ENCODE measurements at places on chromosomes 12 and 14.
A peak's percentile ranks its signal among the peaks of the same experiment; 100 is the strongest.

- no peak for DNase-seq
Measured at GRCh38 chr12:112970391-112970790, 7.9 kb upstream of the OAS2 start.

- no peak for DNase-seq
Measured at GRCh38 chr12:132481771-132482745, 7.9 kb upstream of the FBRSL1 start.

- peak; percentile 4 for DNase-seq
Measured at GRCh38 chr14:86055512-86056075, 525.6 kb downstream of the FLRT2 start.

DNA sequence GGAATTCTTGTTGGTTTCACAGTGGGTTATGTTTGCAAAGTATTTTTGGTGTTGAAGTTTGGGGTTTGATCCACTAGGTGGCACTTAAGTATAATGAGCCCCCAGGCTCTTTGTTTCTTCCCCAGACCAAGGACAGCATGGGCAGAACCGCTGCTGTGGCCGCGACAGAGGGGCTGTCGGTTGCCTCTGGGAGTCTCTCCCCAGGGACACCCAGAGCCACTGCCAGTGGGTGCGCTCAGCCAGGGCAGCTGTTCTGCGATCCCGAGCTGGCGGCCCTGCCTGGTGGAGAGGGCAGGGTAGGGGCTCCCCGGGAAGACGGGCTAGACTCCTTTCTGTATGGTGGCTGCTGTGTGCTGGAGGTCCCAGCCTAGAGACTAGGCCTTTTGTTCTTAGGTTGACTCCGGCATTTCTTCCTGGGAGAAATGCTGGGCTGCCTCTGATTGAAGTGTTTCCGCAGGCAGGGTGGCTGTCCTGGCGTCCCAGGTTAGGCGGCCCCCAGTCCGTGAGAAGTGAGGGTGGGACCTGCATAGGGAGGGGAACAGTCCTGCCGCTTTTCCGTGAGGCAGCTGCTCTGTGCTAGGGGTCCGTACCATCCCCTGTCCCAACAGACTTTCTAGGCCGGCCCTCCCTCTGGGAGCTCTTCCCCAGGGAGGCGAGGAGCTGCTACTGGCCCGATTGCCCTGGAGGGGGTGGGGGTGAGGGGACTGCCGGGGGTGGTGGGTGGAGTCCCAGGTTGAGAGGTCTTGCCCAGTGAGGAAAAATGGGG, 253.1 kb upstream of the PELI2 start:
- no peak for DNase-seq

GRCh38 chr12:65765436-65765813, 58.9 kb upstream of the HMGA2 start:
- DNase-seq = peak; percentile 31

DNA sequence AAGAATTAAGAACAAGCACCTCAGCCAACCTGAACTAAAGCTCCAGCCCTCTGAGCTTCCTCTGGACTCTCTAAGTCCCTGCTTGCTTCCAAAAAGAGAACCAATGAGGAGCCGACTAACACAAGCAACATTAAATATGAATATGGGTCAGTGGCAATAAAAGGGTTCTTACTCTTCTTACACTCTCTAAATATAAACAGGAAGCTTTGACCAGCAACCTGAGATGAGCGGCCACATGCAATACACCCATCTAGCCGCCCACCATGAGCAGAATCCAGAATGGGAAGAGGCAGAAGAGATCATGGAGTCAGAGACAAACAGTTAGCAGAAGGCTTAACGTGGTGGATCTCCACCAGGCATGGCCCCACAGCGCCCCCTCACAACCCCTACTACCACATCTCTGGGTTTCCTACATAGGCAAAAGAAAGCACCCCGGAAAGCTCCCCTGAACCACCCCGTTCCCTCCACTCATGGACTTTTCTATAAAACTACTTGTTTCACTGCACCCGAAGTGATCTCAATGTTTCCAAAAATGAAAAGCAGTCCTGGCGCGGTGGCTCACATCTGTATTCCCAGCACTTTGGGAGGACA, 59.4 kb downstream of the TTC7B start:
- no peak for DNase-seq

GRCh38 chr12:115319446-115320040, 635.6 kb upstream of the TBX3 start:
- DNase-seq = no peak

GRCh38 chr12:120495731-120496412, at the start of gene DYNLL1:
Gene DYNLL1 (plus strand): TSS chr12:120496113. CDS start chr12:120496422, 309 bp downstream.
- peak; percentile 99 for DNase-seq

DNA sequence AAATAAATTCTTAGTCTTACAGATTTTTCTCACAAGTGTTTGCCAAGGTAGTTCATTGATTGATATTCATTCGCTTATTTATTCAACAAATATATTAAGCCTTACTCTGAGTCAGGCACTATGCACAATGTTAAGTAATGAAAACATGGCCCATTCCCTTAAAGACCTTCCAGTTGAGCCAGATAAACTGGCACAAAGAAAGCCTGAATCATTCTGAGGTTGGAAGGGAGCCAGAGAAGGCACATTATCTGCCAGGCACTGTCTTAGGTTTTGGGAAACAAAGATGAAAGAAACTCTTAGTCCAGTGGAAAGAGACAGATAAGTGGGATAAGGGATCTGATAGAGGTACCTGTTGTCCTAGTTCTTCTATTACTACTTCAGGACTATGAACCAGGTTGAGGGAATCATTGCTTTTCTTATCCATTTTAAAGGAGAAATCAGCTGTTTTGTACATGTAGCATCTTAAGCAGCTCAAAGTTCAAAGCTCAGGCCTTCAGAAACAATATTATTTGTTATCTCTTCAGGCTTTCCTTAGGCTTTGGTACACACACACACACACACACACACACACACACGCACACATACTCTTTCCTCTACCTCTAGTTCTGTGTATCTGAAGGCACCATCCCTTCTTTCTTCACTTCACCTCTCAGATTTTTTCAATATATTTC, 27.0 kb downstream of the PDE6H start:
- DNase-seq = no peak

- no peak for DNase-seq
Measured at GRCh38 chr12:109921982-109922381, 21.9 kb downstream of the TCHP start.

DNA sequence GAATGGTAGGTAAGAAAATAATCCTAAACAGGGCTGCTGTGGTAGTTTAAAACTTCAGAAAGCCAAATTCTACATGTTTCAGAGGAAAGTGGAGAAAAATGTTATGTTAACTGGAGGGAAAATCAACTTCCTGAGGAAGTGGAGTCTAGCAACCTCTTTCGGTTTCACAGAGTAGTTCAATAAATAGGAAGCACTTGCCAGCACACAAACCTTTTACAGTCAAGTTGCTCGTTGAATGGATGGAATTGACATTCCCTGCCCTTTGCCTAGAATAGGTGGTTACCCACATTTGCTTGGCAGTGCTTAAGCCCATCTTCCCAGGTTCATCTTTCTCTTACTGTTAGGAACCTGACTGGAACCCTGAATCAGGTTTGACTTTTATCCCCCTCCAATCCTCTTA, 15.9 kb downstream of the ANKRD13A start:
- no peak for DNase-seq

DNA sequence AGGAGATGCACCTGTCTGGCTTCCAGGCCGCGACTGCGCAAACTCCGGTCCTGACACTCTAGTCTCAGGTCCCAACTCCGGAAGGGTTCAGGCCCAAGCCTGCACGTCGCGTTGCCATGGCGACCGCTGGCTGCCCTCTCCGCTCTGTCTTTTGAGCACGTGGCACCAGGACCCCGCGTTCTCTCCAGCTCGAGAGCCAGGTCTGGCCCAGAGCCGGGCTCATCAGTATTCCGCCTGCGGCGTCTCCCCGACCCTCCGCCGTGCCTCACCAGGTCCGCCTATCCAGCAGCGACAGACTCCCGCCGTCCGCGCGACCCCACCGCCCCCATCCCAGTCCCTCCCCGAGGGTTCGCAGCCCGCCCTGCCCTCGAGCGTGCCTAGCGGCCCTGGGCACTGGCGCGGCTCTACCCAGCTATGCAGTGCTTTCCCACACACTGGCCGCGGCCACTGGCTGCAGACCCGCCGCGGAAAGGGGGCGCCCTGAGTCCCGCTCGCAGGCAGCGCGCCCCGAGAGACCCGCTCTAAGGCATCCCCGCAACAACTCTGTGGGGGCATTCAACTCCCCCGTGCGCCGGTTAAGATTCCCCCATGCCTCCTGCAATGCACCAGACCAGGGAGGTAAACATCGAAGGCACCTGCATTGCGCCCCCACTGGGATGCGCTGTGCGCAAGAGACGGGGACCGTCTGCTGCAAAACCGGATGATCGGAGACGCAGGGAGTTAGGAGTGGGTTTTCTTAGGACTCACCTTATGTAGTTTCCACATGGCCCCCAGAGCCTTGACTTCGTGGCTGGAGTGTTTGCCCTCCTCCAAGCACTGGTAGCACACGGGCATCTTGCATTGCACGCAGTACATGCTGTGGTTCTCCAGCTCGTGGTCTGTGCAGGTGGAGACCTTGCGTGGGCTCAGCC, 1.3 kb downstream of the TRIM9 start:
- DNase-seq = no peak

DNA sequence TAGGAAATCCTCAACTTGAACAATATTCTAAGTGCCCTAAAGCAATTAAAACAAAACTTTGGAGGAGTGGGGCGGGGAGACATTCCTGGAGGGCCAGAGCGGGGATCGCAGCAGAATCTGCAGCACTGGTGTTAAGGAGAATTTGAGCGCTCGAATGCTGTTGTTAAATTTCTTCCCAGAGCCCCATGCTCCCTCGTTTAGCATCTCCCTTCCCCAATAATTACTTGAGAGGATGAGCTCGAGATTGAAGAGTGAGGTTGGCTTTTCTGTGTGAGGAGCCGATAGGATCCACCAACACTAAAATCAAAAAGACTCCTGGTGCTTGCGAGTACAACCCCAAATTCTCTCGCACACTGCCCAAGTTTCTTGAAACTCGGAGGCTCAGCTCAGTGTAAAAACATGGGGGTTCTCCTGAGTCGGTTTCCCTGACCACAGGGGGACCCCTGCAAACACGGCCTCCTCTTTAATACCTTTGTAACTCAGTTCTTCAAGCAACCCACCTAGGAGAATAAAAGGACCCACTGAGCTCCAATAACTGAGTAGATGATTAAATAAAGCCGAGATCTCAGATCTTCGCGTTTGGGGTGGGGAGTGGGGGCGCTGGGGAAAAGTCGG, 10.2 kb upstream of the FOXG1 start:
- DNase-seq = no peak

- no peak for DNase-seq
Measured at GRCh38 chr12:11884706-11885105, 186.0 kb upstream of the BCL2L14 start.

DNA sequence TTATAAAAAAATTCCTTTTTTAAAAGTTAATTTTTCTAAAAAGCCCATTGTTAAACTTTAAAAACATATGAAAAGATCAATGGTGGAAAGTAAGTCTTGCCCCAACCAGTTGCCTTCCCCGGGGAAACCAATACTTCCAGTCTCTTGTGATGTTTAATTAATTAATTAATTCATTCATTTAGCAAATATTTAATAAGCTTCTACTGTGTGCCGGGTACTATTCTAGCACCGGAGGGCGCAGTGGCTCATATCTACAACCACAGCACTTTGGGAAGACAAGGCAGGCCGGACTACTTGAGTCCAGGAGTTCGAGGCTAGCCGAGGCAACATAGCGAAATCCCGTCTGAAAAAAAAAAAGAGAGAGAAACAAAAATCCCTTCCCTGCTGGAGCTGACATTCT, 87.4 kb downstream of the HECTD4 start:
- DNase-seq = no peak

DNA sequence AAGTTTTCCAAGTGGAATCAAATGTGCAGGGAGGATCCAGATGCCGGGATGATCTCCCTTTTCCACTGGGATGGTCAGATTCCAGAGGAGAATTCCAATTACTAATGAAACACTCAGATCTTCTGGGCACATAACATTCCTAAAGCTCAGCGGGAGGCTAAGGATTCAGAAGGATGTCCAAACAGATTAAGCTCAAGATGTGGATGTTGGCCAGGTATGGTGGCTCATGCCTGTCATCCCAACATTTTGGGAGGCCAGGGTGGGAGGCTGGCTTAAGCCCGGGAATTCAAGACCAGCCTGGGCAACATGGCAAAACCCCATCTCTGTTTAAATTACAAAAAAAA, 62.0 kb upstream of the PNMA1 start:
- peak; percentile 51 for DNase-seq

DNA sequence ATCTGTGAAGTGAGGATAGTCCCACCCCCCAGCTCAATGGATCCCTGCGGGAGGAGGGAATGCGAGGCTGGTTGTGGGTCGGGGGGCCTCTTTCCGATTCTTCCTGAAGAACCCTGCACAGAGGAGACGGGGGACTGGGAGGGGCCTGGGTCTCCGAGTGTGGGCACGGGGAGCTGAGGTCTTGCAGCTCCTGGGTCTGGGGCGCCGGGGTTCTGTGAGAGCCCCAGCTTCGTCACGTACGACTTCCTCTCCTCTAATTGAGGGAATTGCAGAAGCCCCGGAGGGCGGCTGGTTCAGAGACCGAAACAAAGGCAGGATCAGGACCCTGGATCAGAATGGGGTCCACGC, 66.6 kb downstream of the DIO3 start:
- no peak for DNase-seq

DNA sequence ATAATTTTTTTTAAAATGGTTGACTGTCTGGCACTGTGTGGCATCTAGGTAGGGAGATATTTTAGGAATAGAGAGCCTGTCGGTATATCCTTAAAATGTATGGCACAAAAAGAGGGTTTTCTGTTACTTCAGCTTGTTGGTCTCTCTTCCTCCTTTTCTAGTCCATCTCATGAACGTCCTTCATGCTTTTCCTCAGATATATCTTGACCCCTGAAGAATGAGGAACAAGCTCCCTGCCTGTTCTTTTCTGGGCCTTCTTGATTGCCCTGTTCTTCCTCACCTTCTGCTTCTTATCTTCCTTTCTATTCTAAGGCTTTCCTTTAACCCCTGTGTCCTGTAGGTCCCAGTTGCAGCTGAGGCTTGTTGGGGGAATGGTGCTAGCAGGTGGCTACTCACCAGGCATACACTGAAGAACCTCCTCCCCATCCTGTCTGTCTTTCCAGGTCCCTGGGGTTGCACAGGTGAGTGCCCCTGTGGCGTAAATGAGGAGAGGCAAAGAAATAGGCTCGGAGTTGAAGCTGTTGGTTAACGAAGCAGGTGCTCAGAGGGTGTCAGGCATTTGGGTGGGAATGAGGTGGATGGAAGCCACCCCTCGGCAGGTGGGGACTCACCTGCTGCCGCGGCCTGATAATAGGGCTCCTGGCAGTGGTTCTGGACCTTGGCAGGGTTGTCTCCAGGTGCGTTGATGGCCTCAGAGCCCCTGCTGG, 7.2 kb upstream of the C1R start:
- DNase-seq = no peak

Data from adipocyte (in vitro differentiated cells).